Activated CD4-positive, alpha-beta T cell treated with anti-CD3 and anti-CD28 coated beads, Interleukin-2, amount 50 U/mL, for 4 hours (primary cell): ENCODE measurements at places on chromosomes 12 and 14.

DNA sequence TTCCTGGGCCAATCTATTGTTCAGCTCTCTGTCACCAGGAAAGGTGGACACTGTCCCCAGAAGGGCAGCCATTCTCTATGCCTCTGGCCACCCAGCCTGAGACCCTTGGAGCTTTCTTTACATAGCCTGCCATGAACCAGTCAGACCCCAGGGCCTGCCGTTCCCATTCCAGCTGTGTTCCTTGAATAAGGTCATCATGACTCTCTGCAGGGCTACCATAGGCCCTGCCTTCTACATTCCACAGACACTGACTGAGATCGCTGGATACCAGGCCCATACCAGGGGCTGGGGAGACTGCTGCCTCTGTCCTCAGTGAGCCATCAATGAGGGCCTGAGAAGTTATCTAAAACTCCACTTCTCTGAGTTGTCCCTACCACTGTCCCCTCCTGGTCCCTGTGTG, 75.5 kb downstream of the SYNE3 start:
- no peak for DNase-seq

GRCh38 chr12:104630230-104630670, 173.5 kb downstream of the CHST11 start:
- no peak for DNase-seq

DNA sequence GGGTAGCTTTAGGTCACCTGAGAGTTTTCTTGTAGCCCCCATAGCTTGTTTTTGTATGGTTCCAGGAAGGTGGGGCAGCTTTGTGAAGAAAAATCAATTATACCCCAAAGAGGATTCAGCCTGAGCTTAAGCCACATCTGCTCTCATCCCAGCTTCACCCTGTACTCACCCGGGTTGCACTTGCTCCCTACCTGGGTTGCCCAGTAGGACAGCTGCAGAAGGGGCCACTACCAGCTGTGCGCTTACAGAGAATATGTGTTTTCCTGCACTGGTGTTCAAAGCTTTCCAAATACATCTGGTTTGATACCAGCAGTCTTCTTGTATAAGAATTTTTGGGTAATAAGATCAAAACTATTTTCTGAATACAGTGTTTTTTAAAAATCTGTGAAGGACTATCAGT, 3.0 kb upstream of the SLC38A1 start:
- DNase-seq: no peak

DNA sequence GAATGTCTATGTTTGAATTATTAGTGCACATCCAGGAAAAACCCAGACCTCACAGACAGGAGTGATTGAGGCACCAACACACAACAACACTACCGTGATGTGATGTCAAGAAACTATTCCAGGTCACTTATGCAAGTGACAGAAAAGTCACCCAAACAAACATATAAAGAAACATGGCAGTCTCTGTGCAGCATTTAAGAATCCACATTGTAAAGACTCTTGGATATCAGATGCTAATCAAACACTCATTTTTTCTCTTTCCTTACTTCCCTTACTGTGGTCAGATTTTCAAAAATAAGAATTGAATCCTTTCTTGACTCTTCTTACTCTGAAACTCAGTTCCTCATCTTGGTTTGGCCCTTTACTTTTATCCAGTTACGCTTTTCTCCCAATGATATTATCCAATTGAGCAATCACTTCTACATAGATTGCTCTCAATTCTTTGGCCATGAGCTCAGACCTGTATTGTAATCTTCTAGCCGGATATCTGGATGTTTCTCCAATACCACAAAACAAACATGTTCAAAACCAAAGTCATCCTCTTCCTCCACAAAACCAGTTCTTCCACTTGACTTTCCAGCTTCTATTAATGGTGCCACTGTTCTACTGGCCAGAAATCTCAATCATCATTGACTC, 115.4 kb downstream of the DUSP6 start:
- DNase-seq: no peak

- DNase-seq: no peak
Measured at GRCh38 chr12:89760783-89761182, 52.1 kb upstream of the ATP2B1 start.

GRCh38 chr14:99242816-99243721, 28.9 kb downstream of the BCL11B start:
- no peak for DNase-seq

GRCh38 chr12:121423682-121424623, 24.0 kb downstream of the RNF34 start:
- DNase-seq: no peak

GRCh38 chr14:56413721-56414120, 165.9 kb upstream of the TMEM260 start:
- DNase-seq: no peak

DNA sequence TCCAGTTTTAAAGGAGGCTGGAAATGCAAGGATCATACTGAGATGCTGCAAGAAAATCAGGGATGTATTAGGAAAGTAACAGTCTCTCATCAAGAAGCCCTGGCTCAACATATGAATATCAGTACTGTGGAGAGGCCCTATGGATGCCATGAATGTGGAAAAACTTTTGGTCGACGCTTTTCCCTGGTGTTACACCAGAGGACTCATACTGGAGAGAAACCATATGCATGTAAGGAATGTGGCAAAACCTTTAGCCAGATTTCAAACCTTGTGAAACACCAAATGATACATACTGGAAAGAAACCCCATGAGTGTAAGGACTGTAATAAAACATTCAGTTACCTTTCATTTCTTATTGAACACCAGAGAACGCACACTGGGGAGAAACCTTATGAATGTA, 24.5 kb downstream of the ZNF891 start:
- DNase-seq: no peak

GRCh38 chr12:7750350-7750749, 3.2 kb upstream of the CLEC4C start:
- DNase-seq: no peak

DNA sequence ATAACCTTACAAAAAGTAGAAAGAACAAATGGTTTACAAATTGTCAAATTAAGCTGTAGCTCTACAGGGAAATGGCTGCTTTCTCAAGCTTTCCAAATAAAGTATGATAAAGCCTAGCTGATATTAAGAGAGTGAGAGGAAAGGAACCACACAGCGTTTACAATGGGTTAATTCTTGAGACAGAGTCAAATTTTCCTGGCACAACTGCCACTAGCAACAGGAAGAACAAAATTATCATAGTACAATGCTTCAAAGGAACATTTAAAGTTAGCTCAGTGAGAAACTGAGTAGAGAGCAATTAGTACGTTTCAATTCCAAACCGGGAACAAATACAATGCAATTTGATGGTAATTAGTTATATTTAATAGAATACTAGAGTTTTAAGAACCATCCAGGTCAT, 116.0 kb downstream of the PPP1R12A start:
- DNase-seq: no peak

- DNase-seq: no peak
Measured at GRCh38 chr12:132162508-132163031, 18.3 kb downstream of the NOC4L start.

DNA sequence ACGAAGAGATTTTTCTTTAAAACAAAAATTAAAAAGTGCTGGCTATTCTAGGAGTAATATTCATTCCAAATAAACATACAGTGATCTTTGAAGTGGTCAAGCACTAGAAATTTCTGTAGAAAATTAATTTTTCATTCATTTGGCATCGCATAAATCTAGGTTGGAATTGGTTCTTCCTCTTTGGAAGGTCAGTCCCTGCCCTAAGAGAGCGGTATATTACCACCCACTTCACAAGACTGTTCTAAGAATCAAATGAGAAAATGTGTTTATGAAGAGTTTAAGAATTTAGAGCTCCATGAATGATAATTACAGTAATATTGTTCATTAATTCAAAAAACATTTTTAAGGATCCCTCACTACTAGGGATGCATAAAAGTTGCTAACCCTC, 444 bp upstream of the GEMIN2 start:
- no peak for DNase-seq

DNA sequence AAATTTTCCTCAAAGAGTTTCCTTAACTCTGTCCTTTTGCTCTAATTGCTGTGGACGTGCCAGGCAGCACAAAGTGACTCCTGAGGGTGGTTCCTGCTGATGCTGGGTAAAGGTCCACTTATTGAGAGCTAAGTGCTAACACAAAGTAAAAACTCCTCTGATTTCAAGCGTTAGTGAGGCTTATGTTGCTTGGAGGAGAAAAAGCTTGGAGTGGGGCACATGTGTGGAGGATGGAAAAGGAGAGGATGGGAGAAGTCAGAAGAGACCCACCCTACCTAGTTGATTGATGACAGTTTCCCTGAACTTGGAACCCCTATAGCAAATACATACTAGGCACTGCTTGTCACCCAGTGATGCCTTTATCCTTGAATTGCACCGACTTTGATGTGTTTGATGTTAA, 10.1 kb upstream of the SLC11A2 start:
- no peak for DNase-seq

DNA sequence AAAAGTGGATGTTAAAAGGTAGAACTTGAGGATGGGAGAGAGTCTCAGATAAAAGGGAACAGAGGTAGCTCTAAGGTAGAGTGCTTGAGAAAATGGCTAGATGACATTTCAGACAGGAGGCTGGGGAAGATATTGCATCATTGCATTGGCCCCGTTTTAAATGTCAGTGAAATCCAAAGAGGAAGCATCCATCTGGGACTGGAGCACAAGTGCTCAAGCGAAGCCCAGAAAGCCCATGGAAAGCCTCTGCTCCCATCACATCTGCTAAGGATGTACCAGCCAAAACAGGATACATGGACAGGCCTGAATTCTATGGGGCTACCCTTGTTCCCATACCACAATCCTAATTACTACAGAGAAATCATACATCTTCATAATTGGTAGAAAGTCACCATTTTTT, 581.5 kb upstream of the TMEM132C start:
- no peak for DNase-seq

DNA sequence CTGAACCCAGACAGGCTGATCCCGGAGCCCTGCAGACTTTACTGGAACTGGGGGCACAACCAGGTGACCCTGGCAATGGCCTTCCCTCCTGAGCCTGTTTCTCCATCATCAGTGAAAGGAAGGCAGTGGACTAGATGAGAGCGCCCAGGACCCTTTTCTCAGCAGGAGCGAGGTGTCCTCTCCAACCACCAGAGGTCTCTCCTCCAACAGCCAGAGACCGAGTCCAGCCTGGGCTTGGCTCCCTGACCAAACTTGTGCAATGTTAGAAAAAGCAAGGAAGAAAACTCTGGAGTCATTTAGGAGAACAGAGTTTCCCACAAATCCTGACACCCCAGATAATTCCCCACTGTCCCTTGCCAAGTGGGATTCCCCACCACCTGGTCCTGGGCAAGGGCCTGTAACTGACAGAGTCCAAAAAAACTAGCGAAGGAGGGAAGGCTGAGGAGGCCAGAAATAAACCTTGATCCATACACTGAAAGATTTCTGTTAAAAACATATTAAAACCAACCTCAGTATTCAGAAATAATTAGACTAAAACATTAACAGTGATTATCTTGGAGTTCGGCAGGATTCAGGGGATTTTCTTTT, 9.0 kb downstream of the RPS6KL1 start:
- no peak for DNase-seq

DNA sequence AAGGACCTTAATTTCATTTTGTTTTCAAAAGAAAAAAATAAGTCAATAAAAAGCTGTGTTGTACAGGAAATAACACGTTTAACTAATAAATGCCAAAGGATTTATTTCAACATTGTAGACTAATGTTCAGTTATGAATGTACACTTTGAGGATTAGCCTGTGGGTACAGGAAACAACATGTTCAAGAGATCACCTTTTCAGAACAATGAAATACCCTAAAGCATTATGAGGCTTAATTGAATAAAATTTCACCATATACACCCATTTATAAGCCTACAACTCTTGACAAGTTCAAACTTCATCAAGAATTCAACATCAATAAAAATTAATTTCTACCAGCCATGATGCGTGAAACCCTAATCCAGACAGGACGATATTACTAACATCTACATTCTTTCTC, 56.6 kb upstream of the SLC6A15 start:
- DNase-seq: no peak
